CD4-positive, alpha-beta T cell treated with Interferon gamma for 1 hour (primary cell): ENCODE measurements at places on chromosomes 5 and 9.

DNA sequence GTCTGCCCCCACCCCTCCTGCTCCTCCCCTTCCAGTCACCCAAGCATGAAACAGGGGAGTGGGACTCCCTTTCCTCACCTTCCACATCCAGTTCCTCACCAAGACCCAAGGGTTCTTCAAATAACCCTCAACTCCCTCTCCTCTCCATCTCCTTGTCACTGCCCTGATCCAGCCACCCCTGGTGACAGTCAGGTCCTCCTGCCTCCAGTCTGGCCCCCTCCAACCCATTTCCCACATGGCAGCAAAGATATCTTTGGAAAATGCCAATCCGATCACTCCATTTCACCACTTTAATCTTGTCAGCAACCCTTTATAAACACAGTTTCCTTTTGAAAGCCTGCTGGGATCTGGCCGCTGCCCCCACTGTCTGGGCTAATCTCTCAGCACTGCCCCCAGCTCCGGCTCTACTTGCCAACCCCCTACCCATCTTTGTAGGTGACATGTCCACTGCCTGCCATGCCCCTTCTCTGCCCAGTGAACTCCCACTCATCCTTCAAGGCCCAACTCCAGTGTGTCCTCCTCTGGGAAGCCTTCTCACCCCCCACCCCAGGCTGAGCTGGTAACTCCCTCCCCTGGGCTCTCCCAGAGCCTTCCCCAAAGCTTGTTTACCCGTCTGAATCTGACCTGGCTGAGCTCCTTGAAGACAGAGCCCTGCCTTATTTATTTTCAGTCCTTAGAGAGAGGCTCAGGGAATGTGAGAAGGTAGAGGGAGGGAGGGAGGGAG lies 781 bp upstream of the MYOZ3 start:
- DNase-seq, result no peak

DNA sequence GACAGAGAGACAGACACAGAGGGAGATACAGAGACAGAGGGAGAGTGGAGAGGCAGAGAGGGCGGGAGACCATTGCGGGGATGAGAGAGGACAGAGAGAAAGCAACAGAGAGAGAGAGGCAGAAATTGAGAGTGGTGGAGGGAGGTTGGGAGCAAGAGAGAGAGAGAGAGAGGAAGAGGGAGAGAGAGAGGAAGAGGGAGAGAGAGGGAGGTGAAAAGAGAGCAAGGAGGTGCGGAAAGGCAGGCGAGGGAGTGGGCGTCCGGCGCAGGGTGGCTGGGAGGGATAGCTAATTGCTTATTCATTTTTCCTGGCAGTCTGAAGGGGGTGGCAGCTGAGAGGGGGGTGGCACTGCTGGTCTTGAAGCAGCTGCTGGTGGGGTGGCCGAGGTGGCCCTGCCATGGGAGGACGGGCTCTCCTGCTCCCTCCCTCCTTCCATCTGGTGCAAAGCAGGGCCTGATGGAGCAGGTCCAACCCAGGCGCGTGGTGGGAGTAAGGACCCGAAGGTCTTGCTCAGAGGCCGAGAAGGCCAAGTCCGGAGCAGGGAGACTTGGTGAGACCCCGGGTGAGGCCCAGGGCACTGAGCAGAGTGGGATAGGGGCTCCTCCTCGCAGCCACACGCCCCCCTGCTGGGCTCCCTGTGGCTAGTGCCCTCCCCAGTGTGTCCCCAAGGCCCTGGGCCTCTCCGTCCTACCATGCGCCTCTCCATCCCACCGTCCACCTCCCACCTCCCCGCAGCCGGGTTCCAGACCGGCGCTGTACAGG lies 25.3 kb upstream of the RNU6ATAC start:
- DNase-seq, result no peak

DNA sequence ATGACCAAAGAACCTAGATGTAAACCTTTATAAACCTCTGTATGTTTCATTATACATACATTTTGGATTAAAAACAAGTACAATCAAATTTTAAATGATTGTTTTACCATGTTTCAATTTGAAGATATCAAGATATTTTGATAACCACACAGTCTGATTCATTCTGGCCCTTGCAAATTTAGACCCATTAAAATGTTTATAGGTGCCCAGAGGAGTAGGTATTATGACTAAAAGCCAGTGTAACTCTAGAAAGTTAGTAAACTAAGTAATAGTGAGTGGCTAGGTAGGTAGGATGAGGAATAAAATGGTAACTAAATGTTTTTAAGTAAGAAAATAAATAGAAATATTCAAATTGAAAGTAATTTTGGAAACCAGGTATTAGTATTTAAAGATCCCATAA lies 165.5 kb downstream of the PBX3 start:
- DNase-seq, result no peak

DNA sequence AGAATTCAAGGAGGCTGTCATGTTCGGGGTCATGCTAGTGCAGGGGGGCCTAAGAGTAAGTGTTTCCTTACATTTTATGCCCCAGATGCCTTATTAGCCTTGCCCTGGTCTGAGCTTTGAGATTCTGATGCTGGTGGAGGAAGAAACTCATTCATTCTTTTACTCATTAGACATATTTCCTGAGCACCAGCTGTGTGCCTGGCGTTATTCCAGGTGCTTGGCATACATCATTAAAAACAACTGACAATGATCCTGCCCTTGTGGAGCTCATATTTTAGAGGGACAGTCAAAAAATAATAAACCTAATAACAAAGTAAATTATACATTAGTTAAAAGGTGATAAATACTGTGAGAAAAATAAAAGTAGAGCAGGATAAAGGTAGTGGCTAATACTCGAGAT lies 138.9 kb upstream of the SGCD start:
- DNase-seq, result no peak

GRCh38 chr9:126752881-126753670 lies 51.8 kb upstream of the ZBTB43 start:
- DNase-seq, result no peak
